ENCODE measurements at places on chromosomes 16 and 17.

DNA sequence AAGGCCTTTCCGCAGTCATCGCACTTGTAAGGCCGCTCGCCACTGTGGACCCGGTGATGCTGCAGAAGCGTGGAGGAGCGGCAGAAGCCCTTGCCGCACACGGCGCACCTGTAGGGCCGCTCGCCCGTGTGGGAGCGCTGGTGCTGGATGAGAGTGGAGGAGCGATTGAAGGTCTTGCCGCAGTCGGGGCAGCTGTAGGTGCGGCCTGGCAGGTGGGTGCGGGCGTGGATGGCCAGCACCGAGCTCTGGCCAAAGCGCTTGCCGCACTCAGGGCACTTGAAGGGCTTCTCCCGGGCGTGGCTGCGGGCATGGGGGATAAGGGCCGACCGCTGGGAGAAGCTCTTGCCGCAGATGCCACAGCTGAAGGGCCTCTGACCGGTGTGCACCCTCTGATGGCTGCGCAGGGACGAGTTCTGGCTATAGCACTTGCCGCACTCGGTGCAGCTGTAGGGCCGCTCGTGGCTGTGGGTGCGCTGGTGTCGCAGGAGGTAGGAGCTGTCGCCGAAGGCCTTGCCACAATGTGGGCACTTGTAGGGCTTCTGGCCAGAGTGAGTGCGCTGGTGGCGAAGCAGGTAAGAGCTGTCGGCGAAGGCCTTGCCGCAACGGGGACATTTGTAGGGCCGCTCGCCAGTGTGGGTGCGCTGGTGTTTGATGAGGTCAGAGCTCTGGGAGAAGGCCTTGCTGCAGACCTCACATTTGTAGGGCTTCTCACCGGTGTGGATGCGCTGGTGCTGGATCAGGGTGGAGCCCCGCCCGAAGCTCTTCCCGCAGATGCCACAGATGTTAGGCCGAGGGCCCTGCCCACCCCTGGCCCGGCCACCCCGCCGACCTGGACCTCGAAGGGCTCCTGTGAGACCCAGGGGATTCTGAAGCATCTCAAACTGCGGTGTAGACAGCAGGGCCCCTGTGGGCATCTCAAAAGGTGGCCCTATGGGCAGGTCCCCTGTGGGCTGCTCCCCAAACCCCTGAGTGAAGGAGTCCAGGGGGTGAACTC, 1.5 kb downstream of the ZNF768 start:
- DNase-seq = no peak

DNA sequence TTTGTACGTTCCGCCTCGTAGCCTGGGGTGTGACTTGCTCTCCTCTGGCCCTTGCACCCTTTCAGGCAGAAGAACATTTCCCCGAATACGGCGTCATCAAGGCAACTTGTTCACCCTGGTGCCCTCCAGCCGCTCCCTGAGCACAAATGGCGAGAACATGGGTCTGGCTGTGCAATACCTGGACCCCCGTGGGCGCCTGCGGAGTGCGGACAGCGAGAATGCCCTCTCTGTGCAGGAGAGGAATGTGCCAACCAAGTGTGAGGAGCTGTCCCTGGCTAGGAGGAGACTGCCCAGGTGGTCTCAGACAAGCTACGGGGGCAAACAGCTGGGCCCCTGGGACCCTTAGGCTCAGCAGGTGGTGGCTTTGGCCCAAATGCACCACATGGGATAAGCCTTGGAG, 10.4 kb downstream of the LIMD2 start:
- no peak for DNase-seq

GRCh38 chr17:30021708-30022317, 80.4 kb downstream of the EFCAB5 start:
- no peak for DNase-seq

DNA sequence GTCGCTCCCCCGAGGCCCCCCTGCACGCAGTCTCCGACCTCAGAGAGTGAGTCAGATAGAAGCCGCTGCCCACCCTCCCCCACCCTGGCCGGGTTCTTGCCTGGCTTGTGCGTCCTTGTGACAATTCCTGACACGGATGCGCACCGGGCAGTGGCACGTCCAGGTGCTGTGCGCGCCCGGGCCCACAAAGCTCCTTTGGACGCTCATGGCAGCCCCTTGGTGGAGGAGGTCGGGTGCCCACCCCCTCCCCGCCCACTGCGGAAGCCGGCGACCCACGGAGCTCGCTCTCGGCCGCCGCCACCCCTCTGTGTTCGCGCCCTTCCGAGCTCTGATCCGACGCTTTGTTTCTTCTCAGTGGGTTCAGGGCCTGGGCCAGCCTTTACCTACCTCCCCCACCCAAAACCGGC, 662 bp upstream of the TUBB3 start:
- no peak for DNase-seq

DNA sequence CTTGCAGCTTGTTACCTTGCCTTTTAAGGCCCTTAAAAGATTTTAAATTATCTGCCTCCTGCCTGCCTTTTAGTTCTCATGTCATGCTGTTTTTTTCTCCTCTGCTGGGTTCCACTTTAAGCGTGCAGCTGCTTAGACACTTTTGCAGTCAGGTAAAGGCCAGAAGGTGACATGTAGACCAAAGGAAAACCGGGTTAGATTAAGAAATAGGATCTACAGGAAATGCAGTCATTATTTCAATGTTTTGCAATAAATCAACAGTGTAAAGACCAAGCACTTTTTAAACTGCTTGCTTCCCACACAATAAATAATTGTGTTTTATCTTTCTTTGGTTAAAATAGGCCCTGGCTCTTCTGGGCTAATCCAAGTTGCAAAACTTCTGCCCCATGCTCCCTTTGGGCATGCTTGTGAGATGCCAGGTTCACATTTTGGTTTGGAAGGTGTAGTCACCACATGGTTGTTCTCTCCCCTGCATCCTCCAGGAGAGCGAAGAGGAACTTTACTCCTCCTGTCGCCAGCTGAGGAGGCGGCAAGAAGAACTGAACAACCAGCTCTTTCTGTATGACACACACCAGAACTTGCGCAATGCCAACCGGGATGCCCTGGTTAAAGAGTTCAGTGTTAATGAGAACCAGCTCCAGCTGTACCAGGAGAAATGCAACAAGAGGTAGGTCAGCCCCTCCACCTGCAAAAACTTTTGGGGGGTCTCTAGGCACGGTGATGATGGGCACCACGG, 54.9 kb downstream of the SDR42E1 start:
- no peak for DNase-seq

- no peak for DNase-seq
Measured at GRCh38 chr17:72518159-72518732, 397.4 kb downstream of the SOX9 start.

GRCh38 chr16:82311528-82311927, 141.5 kb upstream of the MPHOSPH6 start:
- DNase-seq = no peak

DNA sequence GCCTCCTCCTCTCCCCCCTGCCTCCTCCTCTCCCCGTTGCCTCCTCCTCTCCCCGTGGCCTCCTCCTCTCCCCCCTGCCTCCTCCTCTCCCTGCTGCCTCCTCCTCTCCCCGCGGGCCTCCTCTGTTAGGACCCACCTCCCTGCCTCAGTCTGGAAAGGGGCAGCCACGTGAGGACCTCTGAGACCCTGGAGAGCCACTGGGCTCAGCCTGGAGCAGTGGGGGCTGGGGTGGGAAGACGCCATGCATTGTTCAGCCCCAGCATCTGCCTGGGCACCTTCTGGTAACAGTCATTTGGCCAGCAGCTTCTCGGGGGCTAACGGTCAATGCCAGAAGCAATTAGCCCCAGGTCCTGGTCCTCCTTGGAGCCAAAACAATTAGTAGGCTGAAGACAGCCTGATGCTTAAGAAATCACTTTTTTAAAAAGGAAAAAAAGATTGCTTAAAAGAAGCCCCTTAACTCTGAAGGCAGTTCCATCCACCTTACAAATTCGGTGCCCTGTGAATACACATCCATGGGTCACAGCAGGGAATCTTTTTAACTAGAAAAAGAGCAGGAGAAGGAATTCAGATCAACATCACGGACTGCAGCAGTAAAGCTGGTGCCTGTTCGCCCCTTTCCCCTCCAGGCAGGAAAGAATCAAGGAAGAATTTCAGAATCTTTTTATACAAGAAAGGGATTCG, 29.8 kb downstream of the NXN start:
- no peak for DNase-seq

GRCh38 chr17:75719732-75720131, 1.5 kb upstream of the ITGB4 start:
- no peak for DNase-seq

DNA sequence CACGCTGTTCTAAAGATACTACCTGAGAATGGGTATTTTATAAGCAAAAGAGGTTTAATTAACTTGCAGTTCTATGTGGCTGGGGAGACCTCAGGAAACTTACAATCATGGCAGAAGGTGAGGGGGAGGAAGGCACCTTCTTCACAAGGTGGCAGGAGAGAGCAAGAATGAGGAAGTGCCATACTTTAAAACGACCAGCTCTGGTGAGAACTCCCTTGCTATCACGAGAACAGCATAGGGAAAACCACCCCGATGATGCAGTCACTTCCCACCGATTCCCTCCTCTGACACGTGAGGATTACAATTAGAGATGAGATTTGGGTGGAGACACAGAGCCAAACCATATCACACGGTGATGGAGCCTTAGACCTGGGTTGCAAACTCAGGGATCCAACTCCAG, 317.5 kb upstream of the EEF2KMT start:
- no peak for DNase-seq

- DNase-seq = no peak
Measured at GRCh38 chr17:72150632-72151460, 30.0 kb downstream of the SOX9 start.

- DNase-seq = no peak
Measured at GRCh38 chr17:70776441-70776840, 607.1 kb downstream of the KCNJ2 start.

DNA sequence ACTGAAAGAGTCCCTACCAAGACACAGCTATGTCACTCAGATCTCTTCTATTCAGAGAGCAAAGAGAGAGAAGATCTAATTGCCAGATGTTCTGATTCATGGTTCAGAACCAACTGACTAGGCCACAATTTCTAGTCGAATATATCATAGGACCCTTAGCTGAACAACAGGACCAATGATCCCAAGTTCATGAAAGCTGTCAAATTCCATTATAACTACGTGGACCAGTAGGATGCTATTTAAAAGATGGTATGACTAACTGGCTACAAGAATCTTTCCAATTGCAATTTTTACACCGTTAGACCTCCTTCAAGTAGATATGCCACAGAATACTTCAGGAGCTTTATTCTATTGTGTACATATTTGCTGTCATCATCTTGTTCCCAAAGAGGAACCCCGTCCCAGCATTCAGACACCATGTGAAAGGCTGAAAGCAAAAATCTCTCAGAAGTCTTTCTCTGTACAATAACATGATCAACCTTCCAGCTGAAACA, 26.0 kb downstream of the DCUN1D3 start:
- no peak for DNase-seq

DNA sequence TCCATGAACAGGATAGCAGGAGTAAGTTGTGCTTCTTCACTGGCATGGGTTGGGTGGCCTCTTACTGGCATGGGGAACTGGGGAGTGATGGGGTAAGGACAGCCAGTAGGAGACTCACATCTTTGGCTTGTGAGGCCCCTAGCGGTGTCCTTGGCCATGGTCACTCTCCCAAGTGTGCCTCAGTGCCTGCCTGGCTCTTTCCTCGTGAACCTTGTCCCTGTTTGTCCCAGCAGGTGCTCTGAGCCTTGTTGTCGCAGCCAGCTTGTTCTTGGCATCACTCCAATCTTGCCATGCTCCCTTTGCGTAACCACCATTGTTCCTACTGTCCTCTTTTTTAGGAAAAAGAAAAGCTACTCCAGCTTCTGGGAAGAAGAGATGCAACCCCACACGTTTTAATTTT, 53.6 kb upstream of the SDK2 start:
- no peak for DNase-seq

- no peak for DNase-seq
Measured at GRCh38 chr17:81471818-81472456, 40.7 kb downstream of the ACTG1 start.

GRCh38 chr17:14302431-14303099, 1.7 kb downstream of the HS3ST3B1 start:
- peak; percentile 65 for DNase-seq

GRCh38 chr16:80346111-80346632, 194.6 kb upstream of the DYNLRB2 start:
- no peak for DNase-seq

GRCh38 chr17:77085926-77086432, 54.8 kb upstream of the SEC14L1 start:
- no peak for DNase-seq

- no peak for DNase-seq
Measured at GRCh38 chr17:61462719-61463315, 10.6 kb downstream of the TBX4 start.

DNA sequence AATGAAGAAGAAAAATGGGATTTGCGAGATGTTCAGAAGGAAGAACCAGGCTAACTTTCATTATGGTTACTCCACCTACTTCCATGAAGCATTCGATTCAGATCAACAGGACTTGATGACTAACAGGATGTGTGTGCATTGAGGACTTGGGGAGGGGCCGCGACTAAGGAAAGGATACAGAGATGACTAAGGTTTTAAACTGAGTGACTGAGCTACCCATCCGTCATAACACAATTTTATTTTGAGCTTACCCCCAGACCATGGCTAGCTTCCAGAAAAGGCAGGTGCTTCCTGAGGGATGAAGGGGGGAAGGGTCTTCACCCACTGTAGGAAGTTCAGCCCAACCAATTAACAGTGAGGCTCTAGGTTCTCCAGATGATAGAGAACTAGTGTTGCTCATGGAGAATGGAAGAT, 2.5 kb upstream of the CDYL2 start:
- DNase-seq = no peak

DNA sequence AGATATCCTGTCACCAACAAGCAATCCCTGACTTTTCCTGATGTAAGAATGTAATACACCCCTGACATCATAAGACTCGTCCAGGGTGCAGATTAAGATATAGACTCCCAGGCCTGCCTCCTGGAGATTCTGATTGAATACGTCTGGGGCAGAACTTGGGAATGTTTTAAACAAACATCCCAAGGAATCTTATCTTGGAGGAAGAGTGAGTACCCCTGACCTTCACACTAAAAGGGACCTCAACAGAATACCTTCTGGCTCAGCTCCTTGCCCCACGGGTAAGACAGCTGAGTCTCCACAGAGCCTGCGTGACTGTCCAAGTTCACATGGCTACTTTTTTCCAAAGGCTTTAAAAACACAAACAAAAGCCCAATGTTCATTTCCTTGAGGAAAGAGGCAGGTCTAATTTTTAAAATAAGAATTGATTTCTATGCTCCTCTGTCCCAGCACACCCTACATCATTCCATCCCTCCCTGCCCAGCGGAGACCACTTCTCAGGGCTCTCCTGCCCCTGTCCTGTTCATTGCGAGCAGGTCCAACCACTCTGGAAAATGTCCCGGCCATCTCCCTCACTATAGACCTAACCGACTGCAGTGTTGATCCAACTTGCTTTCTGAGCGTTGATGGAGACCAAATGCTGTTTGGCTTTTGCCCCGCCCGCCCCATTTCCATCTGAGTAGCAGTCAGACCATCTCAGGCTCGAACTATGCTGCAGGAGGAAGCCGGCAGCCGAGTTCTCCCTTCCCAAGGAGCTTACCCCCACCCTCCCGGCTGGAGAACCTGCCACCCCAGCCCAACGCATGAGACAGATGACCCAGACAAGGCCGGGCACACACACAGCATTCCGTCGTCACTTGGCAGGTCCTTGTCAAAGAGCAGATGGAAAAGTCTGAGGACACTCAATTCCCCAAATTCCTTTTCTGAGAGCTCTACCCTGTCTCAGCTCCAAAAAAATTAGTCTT, 44.1 kb upstream of the MYH10 start:
- no peak for DNase-seq

- DNase-seq = no peak
Measured at GRCh38 chr17:45132572-45133463, 503 bp upstream of the PLCD3 start.

Measured in stimulated activated CD8-positive, alpha-beta memory T cell treated with anti-CD3 and anti-CD28 coated beads, Interleukin-15, amount 100 ng/mL, for 4 hours (primary cell).